ENCODE measurements at places on chromosomes 3 and 15. TPM values are rescaled to one million over a fixed set of nuclear protein-coding genes. Genes with fewer than 3 reads are reported as not detected.
A peak's percentile ranks its signal among the peaks of the same experiment; 100 is the strongest.

Gene GPR62
- total RNA-seq: not detected

Gene HLTF
- total RNA-seq: 21.6 TPM

Gene STARD5
- 1.1 TPM for total RNA-seq

Gene RTF1
- total RNA-seq: 27.9 TPM

Gene B3GNT5
- 27.6 TPM for total RNA-seq

Gene AMOTL2
- 200 TPM for total RNA-seq

Gene CPNE9
- 0.27 TPM for total RNA-seq

Gene FAIM
- 17.5 TPM for total RNA-seq

Gene CIB2
- total RNA-seq: 21.4 TPM

Gene COL6A6
- total RNA-seq: not detected

Gene LRRC3B
- not detected for total RNA-seq

GRCh38 chr15:51198701-51199232 lies 104.1 kb upstream of the TNFAIP8L3 start:
- DNase-seq: no peak

- no peak for DNase-seq
Observed at GRCh38 chr3:193560870-193561269, 6.2 kb upstream of the ATP13A4 start.

DNA sequence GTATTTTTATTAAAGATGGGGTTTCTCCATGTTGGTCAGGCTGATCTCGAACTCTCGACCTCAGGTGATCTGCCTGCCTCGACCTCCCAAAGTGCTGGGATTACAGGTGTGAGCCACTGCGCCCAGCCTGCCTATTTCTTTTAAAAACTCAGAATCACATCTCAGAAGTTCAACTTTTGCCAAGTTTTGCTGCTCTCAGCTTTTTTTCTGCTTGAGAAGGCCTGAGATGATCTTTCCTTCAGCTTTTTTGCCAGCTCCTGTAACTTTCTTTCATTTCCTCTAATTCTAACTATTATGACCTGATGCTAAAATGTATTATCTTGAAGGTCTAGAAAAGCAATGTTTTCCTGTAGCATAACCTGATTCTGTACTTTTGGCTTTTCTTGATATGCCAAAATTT lies 9.6 kb upstream of the EHHADH start:
- DNase-seq: no peak

- no peak for DNase-seq
Observed at GRCh38 chr3:15635121-15635661, 33.6 kb downstream of the BTD start.

GRCh38 chr15:96622714-96623113 lies 292.2 kb downstream of the NR2F2 start:
- no peak for DNase-seq

DNA sequence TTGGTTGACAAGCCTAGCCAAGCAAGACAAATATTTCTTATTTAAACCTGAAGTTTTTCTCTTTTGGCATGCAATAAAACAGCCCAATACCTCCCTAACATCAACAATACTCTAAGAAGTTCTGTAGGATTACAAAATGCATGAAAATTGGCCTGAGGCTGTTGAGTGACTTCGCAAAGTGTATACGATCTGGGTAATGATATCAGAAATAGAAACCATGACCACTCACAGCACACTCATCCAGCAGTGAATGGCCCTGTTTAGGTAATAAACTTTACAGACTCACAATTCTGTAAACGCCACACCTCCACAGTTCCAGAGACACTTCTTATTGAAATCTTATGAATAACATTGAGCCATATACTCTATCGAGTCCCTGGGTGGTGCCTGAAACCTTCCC lies 83.0 kb upstream of the NAALADL2 start:
- DNase-seq: no peak

- no peak for DNase-seq
Observed at GRCh38 chr3:128316481-128316891, 150.2 kb downstream of the DNAJB8 start.

- DNase-seq: no peak
Observed at GRCh38 chr3:74443102-74443501, 171.4 kb downstream of the CNTN3 start.

DNA sequence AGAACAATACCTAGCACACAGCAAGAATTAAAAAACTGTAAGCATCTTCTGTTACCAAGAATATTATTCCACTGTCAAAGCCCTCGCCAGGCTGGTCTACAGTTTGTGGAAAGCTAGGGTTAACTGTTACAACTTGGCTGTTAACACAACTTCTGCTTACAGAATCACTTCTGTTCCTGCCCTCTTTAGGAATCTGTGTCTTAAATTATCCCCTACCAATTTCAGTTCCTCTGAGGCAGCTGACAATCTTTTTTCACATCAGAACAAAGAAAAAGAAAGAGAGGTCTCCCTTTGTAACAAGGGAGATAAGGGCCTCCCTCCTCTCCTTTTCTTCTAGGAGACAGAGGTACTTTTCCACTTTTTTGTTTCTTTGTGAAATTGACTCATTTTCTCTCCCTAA lies 188.9 kb downstream of the FMN1 start:
- DNase-seq: no peak

DNA sequence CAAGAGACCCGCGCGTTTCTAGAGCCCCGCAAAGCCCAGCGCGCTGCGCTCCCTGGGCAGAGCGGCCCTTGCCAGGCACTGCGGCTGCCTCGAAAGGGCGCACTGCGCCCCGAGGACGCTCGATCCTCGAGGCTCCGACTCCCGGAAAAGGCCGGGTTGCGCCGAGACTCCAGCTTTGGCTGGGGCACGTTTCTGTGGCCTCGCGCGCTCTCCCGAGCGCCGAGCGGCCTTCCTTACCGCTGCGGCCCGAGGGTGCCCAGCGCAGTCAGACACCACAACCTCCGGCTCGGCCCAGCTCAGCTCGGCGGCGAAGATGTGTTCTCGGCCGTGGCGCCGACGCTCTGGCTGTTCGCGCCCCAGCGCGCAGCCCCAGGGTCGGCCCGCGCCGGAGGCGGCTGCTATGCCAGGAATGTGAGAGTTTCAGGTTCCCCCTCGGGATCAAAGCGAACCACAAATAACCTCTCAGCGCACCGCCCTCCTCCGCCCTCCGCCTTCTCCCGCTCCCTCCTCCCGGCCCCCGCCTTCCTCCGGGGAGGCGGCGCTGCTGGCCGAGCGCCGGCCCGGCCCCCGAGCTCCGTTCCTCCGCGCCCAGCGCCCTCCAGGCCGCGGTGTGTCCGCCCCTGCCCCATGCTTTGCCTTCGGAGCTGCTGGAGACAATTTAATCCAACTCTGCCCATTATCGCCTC lies at the start of gene AMOTL2:
TSS of gene AMOTL2 (minus strand) at position 343 of the 686 bp plus-strand sequence. CDS start 3,014 bp downstream, outside the sequence.
- peak; percentile 84 for DNase-seq

DNA sequence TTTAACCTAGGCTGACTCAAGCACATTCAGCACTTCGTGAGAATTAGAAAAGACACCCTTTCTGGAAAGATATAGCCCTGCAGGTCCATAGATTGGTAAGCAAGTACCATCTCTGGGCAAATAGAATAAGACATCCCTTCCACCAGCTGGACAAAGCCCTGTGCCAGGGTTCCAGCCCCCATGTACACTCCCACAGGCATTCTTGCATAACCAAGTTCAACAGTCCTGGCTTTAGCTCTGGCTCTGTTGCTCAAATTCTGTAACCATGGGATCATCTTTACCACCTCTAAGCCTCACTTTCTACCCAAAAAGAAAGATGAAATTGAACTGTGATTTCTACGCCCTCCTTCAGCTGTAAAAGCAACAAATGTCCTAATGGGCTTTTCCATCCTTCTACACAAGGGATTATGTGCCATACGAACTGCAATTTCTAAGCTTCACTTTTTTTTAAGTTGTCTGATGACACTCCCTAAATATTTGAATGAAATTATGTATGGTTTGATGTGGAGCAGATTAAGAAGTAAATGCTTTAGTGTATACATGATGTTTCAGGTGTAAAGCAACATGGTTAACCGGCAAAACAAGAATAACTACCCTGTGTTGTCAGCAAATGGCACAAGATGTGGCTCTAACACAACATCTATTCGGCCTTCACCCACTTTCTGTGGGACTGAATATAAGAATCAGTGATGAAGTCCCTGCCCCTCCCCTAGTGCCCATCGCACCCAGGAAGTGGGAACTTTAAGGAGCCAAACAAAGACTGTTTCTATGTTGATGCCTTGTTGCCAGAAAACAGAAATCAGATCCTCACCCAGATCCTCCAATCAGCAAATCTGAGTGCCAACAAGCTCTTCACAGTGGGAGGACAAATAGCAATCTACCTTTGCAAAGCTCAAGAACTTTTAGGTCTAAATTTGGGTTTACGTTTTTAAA lies 165.7 kb downstream of the P3H2 start:
- DNase-seq: no peak

DNA sequence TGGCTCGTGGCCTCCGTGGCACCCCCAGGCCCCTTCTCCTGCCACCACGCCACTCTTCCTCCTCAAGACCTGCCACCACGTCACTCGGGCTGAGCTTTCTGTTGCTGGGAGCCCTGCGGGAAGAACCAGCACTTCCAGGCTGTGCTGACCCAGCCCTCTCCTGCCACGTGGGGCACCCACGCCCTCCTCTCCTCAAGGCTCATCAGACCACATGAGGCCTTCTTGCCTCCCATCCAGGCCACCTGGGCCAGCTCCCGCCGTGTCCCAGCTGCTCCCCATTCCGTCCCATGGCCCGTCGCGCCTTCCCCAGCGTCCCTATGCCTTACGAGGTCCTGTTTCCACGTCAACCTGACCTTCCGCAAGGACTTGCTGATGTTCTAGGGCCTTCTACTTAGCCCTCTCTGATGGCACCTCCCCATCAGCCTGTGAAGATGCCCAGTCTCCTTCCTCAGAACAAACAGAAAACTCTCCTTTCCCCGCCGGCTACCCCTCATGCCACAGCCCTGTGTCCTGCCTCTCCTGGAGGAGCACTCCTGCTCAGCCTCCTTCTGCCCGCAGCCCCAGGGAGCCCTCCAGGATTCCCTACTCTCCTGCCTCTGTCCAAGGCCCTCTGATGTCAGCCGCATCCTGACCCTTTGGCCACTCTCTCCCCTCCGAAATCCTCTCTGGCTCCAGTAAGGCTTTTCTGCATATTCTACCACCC lies 71.1 kb upstream of the BLM start:
- DNase-seq: no peak

- DNase-seq: no peak
Observed at GRCh38 chr3:143220741-143221140, 101.2 kb downstream of the CHST2 start.

DNA sequence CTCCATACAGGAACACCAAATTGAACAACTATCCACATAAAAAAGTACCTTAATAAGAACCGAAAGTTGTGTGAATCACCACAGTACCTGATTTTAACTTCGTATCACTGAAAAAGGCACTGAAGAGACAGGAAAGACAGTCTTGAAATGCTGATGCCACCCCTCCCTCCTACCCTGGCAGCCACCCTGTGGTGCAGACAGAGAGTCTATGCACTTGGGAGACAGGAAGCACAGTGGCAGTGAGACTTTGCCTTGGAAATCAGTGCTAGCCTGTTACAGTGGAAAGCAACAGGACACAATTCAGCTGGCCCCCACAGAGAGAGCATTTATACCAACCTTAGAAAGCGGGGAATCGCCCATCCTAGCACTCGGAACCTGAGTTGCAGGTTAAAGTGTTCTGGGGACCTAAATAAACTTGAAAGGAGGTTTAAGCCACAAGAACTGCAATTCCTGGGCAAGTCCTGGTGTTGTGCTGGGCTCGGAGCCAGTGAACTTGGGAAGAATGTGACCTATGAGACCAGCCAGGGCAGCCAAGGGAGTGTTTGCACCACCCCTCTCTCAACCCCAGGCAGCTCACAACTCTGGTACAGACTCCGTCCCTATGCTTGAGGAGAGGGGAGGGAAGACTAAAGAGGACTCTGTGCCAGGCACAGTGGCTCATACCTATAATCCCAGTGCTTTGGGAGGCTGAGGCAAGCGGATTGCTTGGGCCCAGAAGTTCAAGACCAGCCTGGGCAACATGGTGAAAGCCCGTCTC lies 240.1 kb downstream of the ISL2 start:
- DNase-seq: no peak

- DNase-seq: no peak
Observed at GRCh38 chr15:20672470-20672869, 130.9 kb upstream of the GOLGA6L6 start.

GRCh38 chr3:126157083-126157768 lies 23.2 kb downstream of the ALDH1L1 start:
- no peak for DNase-seq

- DNase-seq: no peak
Observed at GRCh38 chr3:195544634-195545033, 1.5 kb upstream of the PPP1R2 start.

- no peak for DNase-seq
Observed at GRCh38 chr3:127411083-127411727, 123.4 kb upstream of the PRR20G start.

DNA sequence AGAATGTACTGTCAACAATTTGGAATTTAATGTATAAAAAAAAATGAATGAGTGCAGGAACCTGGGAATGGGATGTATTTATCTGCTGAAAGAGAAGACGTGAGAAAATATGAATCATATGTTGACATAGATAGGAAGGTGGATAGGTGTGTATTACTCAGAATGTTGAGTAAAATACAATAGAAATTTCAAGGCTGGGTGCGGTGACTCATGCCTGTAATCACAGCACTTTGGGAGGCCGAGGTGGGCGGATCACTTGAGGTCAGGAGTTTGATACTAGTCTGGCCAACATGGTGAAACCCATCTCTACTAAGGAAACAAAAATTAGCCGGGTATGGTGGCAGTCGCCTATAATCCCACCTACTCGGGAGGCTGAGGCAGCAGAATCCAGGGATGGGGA lies 202.8 kb downstream of the CADM2 start:
- DNase-seq: no peak

GRCh38 chr3:187807086-187807862 lies 62.0 kb upstream of the BCL6 start:
- no peak for DNase-seq

- DNase-seq: no peak
Observed at GRCh38 chr3:65342084-65342683, 654.4 kb upstream of the ADAMTS9 start.

DNA sequence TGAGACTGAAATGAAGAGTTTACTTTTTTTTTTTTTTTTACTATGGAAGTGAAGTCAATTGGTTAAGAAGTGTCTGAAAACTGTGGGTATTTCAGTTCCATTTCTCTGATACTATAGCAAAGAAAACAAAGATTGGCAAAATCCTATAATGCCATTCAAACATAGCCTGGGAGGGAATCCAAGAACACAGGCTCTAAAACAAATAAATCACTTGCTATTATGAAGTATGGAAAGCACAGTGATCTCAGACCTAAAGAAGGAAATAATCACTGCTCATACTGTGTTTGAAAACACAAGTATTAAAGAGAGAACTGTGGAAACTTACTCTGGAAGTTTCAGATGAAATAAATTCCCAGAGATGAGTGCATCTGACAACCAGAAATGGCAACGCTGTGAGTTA lies 12.0 kb downstream of the SAMMSON start:
- DNase-seq: no peak

DNA sequence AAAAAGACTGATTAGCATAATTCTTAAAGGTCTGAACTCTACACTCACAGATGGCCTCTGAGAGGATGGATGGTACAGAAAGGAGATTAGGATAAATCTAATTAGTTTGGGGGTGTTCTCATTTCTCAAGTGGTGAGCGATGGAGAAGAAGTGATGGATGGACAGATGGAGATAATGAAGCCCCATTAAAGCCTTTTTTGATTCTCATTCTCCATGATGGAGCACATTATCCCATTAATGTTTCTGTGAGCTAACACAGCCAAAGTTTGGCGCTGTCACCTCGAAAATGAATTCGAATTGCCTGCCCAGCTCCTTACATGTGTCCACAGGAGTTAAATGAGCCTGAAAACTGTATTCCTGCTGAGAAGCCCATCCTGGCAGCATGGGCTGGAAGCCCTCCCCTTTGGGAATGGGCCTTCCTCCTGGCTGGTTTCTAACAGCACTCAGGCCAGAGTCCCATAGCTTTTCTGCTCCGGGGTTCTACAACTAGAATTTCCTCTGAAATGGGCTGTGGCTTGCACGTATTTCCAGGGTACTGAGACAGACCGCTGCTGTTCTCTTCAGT lies 726.0 kb upstream of the CFAP20DC start:
- DNase-seq: no peak

- DNase-seq: no peak
Observed at GRCh38 chr3:59268170-59268569, 218.3 kb upstream of the CFAP20DC start.
